Activated CD4-positive, alpha-beta T cell treated with anti-CD3 and anti-CD28 coated beads for 1 hour (primary cell): ENCODE measurements at places on chromosomes 6 and 20.

DNA sequence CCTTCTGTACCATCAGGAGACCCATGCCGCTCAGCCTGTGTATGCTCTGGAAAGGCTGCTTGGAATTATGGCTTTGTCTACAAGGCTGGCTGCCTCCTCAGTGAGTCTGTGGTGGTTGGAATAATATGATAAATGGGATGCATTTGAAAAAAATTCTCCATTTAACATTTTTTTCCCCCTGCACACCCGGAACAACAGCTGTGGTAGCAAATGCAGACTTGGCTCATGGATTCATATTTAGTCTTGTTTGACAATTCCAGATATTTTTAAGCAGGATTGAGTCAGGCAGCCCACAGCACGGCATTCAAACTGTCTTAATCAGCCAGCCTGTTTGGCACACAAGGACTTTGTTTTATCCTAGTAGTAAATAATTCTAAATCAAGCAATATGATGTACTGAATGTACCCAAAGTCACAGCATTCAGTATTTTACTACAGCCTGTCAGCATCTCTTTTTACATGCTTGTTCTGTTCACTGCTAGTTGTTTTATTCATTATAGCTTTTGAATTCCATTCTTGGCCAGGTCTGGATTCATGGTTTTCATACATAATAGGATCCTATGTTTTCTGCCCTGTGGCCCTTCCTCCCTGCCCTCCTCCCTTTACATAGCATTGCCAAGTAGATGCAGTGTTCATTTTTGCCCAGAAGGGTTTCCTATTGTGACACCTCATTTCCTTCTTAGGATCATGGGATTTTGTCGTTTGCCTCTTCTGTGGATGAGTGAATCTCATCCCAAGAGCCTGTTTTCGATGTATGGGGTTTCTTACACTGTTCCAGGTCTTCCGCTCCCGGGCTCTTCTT is 68.1 kb downstream of the LRRC1 start:
- DNase-seq: no peak

DNA sequence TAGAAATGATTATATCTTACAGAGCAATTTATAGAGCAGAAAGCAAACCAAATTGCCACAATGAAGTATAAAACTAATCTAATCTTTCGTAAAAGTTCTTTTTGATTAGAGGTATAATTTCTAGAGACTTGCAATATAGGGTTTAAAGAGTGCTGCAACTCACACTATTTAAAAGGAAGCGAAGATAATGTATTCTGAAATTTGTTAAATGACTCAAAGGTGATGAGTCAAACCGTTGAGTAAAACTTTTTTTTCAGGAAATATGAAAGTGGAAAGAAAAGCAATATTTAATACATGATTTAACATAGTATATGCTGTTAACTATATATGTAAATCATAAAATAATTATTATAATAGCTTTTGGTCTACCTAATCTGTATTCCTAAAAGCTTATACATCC is 133.6 kb downstream of the SYNE1 start:
- DNase-seq: no peak

DNA sequence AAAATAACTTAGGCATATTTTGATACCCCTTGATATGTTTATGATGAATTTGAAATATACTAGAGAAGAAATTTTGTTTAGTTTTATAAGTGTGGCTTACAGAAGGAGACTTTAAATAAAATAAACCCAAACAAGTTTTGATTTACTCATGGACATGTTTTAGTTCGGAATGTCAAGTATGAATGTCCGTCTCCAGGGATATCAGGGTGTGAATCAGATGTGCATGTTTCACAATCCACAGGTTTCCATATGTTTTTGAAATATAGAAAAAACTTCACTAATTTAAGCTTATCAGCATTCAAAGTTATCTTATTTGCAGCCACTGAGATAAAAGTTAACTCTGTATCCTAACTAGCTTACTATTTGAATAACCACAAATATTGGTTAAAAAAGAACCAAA is 51.5 kb downstream of the PLCB1 start:
- DNase-seq: no peak

- DNase-seq: no peak
These were observed 184.5 kb downstream of the KIF16B start for GRCh38 chr20:16388731-16389130.

DNA sequence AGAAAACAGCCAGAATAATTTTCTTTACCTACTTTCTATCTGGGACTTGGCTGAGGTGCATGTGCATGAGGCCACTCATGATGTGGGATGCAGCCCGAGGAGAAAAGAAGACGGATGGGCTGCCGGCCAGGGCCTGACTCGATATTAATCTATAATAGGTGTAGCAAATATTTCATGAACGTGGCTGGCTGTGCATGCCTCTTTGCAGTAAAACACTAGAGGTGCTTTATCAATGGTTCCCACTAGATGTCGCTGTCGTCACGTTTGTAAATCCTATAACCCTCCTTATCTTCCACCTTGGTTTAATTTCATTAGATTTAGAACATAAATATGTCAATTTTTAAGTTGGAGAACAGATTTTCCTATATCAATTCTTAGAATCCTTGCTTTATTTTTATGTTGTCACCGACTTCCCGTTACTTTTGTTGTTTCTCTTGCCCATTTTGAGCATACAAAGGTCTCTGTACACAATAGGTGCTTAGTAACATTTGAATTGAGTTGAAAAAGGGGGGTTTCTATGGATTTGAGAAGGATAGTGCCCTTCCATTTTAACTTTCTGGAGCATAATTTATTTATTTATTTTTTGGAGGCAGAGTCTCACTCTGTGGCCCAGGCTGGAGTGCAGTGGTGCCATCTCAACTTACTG is 19.6 kb upstream of the FERMT1 start:
- DNase-seq: no peak

- no peak for DNase-seq
These were observed 25.9 kb downstream of the EDEM2 start for GRCh38 chr20:35121186-35121585.

DNA sequence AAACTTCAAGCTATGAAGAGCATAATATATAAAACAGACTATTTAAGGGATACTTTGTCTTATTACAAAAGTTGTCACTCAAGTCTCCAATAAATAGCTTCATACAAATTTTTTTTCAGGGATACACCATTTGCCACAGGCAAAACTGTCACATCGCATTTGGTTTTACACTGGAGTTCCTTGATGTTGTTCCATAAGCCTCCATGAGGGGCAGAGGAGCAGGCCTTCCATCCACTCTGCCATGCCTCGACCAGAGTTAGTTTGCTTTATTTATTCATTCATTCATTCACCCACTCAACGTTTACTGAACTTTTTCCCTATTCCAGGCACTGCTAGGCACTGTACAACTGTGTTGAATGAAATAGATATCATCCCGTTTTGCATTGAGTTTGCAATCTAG is 246.6 kb downstream of the PHF3 start:
- no peak for DNase-seq

DNA sequence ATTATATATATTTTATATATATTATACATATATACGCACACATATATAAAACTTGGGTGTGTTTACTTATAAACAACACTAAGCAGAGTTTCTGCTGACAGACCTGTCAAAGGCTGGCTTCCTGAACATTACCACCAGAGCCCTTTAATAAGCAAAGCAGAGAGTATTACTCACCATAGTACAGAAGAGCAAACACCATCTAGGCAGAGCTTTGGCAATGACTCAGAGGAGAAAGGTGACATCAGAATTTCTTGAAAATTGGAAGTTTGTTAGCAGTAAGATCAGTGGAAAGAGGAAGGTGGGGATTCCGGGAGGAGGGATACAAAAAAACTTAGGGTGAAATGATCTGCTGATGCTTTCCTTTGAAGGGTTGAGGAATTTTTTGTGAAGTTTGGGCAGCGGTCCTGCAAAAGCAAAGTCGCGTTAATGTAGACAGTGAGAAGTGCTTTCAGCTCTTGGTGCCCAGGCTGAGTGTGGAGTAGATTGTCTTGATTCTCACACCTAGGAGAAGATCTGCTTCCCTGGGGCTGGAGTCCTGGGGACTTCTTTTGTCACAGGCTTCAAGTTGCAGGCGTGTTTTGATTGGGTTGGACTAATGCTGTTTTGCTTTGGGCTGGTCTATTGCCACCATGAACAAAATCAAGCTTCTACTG is 109.6 kb upstream of the BACH2 start:
- no peak for DNase-seq

- no peak for DNase-seq
These were observed 634.5 kb downstream of the QKI start for GRCh38 chr6:164048840-164049516.
